ENCODE measurements at places on chromosomes 2 and 18. TPM values are rescaled to one million over a fixed set of nuclear protein-coding genes. Genes with fewer than 3 reads are reported as not detected.

DNA sequence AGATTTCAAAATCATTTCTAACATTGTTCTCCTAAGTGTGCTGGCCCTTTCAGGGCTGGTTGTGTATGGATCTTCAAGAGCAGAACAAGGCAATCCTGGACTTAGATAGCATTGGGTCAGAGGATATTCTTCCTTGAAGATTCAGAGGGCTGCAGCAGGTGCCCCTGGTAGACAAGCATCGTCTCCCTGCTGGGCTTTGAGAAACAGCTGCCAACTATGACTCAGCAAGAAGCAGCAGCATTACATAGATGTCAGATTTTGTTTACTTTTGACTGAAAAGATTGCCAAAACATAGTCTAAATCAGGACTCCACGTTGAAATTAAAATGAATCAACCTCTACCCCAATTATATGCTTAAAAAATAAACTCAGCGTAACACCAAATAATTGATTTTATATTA is 618.8 kb downstream of the SOCS6 start:
- H3K4me1 ChIP-seq, result peaks cover 5% of the 10 kb centered on the region
- H3K4me3 ChIP-seq, result no peak overlapping the region

The FSIP2 gene
- total RNA-seq, result 2.6 TPM

GRCh38 chr2:192190474-192190873 is 4.3 kb downstream of the TMEFF2 start:
- no peaks in the 10 kb centered on the region for H3K4me1 ChIP-seq
- peak; percentile 50 for DNase-seq
- no peak overlapping the region for H3K4me3 ChIP-seq
- peaks cover 44% of the 10 kb centered on the region for H3K27me3 ChIP-seq
- H3K36me3 ChIP-seq, result no peaks in the 10 kb centered on the region
- H3K27ac ChIP-seq, result no peak overlapping the region

DNA sequence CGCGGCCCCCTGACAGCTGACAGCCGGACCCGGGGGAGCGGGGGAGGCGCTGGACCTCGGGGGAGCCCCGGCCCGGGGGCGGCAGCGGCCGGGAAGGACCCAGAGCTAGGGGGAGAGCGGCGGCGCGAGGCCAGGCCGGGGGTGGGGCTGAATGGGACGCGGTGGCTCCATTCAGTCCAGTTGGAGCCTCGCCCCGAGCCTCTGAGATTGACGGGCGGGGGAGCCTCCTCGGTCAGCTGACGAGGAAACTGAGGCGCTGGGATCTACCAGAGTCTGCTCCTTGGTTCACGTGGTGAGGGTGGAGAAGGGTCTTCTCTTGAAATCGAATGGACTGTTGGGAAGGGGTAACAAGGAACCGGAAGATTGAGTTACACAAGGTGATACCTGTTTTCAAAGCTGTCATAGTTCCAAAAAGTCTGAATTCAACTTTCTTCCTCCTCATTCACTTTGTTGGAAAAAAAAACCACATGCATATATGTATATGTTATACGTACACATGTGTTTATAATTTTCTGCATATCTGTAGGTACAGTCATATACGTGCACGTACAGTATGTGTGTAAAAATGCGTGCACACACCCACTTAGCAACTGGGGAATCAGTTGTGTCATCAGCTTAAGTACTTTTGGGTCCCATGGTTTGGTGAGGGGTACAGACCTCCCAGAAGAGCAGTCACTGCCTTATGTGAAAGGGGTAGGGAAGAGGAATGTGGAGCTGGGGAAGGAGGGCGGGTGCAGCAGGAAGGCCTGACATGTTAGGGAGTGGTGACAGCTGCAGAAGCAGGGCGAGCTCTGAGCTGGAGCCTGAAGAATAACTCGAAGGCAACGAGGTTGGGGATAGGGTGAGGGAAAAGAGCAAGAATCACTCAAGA is 628 bp downstream of the PPP1R7 start:
- H3K27ac ChIP-seq, result peak overlapping the region; percentile 87
- DNase-seq, result peak; percentile 62
- peak overlapping the region; percentile 92 for H3K4me3 ChIP-seq
- H3K27me3 ChIP-seq, result no peaks in the 10 kb centered on the region
- no peaks in the 10 kb centered on the region for H3K4me1 ChIP-seq

DNA sequence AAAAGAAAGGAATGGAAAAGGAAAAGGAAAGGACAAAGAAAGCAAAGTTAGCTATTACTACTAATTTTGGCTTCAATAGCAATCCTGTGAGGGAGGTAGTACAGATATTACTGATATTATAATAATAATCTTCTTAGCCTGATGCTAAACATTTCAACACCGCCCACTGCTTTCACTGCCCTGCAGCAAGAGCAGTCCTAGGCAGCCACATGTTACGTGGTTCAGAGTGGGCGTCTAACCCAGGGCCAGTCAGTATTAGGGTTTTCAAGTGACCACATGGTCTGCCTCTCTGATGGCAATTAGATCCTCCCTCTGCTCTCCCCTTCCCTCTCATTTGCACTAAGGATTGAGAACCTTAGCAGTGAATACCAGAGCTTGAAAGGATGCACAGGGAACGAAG is 83.7 kb upstream of the ZNF397 start:
- no peak overlapping the region for H3K4me3 ChIP-seq
- no peaks in the 10 kb centered on the region for H3K27me3 ChIP-seq
- no peaks in the 10 kb centered on the region for H3K36me3 ChIP-seq
- no peak overlapping the region for H3K27ac ChIP-seq

DNA sequence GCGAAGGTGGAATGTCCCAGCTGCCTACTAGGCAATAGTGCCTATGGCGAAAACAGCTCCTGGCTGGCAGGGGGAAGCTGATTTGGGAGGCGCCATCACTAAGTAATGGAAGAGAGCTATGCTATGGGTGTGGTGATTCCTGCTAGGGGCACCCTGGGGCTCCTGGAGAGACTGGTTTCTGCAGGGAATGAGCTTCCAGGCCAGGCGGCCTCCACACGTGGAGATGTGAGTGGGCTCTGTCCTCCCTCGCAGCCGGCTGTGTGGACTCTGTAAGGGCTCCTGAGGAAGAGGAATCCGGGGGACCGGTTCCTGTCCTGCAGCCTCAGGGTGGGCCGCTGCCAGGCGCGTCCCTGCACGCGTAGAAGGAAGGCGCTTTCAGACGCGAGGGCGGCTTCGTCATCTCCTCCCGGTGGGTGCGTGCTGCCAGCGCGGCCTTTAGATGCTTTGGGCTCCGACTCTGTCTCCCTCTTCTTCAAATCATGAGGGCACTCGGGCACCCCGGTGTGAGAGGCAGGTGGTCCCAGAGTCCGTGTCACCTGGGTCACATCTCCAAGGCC is 55.5 kb upstream of the ANKRD62 start:
- H3K36me3 ChIP-seq, result peaks cover 3% of the 10 kb centered on the region
- no peak overlapping the region for H3K4me3 ChIP-seq
- no peak overlapping the region for H3K27ac ChIP-seq
- H3K27me3 ChIP-seq, result no peaks in the 10 kb centered on the region

DNA sequence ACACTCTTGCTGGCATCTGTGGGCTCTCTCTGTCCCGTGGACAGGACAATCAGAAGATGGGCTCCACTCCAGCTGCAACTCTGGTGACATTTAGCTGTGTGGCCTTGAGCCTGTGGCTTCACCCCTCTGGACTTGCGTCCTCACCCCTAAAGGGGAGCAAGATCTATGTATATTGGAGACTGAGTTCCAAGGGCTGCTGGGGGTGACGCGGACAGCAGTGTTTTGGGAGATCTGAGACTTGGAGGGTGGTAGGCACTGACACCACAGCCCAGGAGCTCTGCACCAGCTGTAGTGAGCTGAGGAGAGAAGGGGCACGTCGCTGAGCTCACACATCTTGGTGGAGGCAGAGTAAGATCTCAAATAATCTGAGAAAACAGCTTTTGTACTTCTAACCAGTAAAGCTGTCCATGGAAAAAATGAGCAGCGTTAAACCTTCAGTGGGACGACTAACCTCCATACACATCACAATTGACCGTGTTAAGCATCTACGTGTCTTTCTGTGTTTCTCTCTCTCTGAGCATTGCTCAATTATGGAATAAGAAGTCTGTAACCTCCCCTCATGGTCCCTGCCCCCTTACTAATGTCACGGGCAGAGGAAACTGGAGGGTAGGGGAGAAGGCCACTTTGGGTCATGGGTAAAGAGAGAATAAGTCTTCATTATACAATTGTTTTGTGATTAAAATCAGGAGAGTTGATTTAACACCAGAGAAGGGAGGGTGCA is 85.8 kb downstream of the SH3RF3 start:
- no peaks in the 10 kb centered on the region for H3K27me3 ChIP-seq
- no peaks in the 10 kb centered on the region for H3K4me1 ChIP-seq
- no peak overlapping the region for H3K27ac ChIP-seq
- no peaks in the 10 kb centered on the region for H3K36me3 ChIP-seq
- H3K4me3 ChIP-seq, result no peak overlapping the region

- H3K27ac ChIP-seq, result peak overlapping the region; percentile 93
- H3K4me3 ChIP-seq, result peak overlapping the region; percentile 74
- peak; percentile 92 for DNase-seq
- no peaks in the 10 kb centered on the region for H3K27me3 ChIP-seq
Observed at GRCh38 chr2:191245869-191246531, 796 bp downstream of the MYO1B start.

GRCh38 chr2:47796090-47796697 is 13.2 kb downstream of the MSH6 start:
- H3K36me3 ChIP-seq, result peaks cover 37% of the 10 kb centered on the region
- no peak for DNase-seq
- no peaks in the 10 kb centered on the region for H3K4me1 ChIP-seq
- no peaks in the 10 kb centered on the region for H3K27me3 ChIP-seq
- no peak overlapping the region for H3K4me3 ChIP-seq

DNA sequence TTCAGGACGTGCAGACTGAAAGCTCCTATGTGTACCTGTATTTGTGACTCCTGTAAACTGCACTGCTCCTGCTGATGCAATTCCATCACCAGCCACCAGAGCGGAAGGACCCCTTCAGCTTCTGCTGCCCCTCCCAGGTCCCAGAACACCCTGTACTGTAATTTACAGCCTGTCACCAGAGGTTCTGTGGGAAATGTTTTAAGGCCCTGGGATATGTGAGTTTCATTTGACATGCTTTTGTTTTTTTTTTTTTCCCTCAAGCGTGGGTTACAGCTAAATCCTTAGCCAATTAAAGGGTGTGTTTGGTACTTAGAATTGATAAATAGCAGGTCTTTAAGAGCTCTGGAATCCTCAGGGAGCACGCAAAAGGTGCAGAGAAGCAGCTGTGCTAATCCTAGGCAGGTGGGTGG is 79.4 kb downstream of the KCTD1 start:
- H3K27ac ChIP-seq, result no peak overlapping the region
- H3K36me3 ChIP-seq, result no peaks in the 10 kb centered on the region
- H3K4me3 ChIP-seq, result no peak overlapping the region
- H3K27me3 ChIP-seq, result no peaks in the 10 kb centered on the region

GRCh38 chr2:238510911-238511613 is 84.3 kb downstream of the ASB1 start:
- peaks cover 8% of the 10 kb centered on the region for H3K4me1 ChIP-seq
- no peaks in the 10 kb centered on the region for H3K27me3 ChIP-seq
- H3K4me3 ChIP-seq, result no peak overlapping the region
- no peaks in the 10 kb centered on the region for H3K36me3 ChIP-seq
- no peak overlapping the region for H3K27ac ChIP-seq

The CPLX4 gene
- total RNA-seq, result not detected

The SELENOI gene
- total RNA-seq, result 27.7 TPM

DNA sequence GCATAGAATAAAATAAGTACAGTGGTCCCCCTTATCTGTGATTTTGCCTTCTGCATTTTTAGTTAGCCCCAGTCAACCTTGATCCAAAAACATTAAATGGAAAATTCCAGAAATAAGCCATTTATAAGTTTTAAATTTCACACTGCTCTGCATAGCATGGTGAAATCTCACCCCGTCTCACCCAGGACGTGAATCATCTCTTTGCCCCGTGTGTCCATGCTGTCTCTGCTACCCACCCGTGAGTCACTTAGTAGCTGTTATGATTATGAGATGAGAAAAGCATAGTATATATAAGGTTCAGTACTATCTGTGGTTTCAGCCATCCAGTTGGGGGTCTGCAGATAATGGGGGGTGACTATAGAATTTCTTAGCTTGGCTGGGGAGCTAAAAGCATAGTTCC is 67.3 kb downstream of the RHBDD1 start:
- H3K36me3 ChIP-seq, result no peaks in the 10 kb centered on the region
- no peak overlapping the region for H3K27ac ChIP-seq
- DNase-seq, result no peak
- H3K27me3 ChIP-seq, result no peaks in the 10 kb centered on the region
- H3K4me3 ChIP-seq, result no peak overlapping the region
- no peaks in the 10 kb centered on the region for H3K4me1 ChIP-seq

GRCh38 chr2:231800493-231801091 is 14.3 kb downstream of the COPS7B start:
- H3K27ac ChIP-seq, result no peak overlapping the region
- peaks cover 37% of the 10 kb centered on the region for H3K36me3 ChIP-seq
- no peaks in the 10 kb centered on the region for H3K27me3 ChIP-seq
- no peak overlapping the region for H3K4me3 ChIP-seq
- no peak for DNase-seq

GRCh38 chr18:9117980-9118841 is 15.7 kb downstream of the NDUFV2 start:
- peak; percentile 31 for DNase-seq
- H3K27me3 ChIP-seq, result no peaks in the 10 kb centered on the region
- H3K4me3 ChIP-seq, result no peak overlapping the region
- H3K36me3 ChIP-seq, result no peaks in the 10 kb centered on the region
- H3K4me1 ChIP-seq, result peaks cover 8% of the 10 kb centered on the region

DNA sequence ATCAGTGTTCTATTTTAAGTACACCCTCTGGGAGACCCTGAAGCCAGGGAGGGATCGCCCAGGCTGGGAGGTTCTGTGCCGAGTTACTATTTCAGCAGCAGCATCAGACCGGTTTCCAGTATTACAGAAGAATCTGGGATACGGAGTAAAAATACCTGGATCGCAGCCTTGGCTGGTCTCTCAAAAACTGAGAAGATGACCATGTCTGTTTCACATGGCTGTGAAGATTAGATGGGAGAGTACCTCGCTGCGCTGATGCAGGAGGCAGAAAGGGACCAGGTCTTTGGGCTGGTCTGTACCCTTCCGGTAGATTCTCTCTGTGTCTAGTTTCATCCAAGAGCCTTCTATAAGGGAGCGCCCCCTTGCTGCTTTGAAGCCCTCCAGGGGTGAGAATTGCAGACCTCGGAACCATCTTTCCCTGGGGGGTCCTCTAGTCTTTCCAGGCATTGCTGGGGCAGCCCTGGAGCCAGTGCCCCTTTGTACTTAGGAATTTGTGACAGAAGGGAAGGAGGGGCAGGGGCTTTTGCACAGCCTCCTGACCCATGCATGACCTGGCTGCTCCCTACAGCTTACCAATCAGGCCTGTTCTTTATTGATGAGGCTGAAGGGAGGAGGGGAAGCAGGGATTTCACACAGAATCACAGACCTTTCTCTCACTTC is 56.3 kb upstream of the MAPRE3 start:
- peaks cover 7% of the 10 kb centered on the region for H3K27me3 ChIP-seq
- no peak overlapping the region for H3K4me3 ChIP-seq
- H3K4me1 ChIP-seq, result peaks cover 4% of the 10 kb centered on the region
- H3K27ac ChIP-seq, result no peak overlapping the region

The MZT2B gene
- 59.1 TPM for total RNA-seq

The NCKAP5 gene
- total RNA-seq, result 10.6 TPM
